Stimulated activated CD8-positive, alpha-beta memory T cell treated with anti-CD3 and anti-CD28 coated beads, Interleukin-12 subunit alpha, Interleukin-12 subunit beta, amount 100 ng/mL, for 4 hours (primary cell): ENCODE measurements at places on chromosomes 11 and 22.

DNA sequence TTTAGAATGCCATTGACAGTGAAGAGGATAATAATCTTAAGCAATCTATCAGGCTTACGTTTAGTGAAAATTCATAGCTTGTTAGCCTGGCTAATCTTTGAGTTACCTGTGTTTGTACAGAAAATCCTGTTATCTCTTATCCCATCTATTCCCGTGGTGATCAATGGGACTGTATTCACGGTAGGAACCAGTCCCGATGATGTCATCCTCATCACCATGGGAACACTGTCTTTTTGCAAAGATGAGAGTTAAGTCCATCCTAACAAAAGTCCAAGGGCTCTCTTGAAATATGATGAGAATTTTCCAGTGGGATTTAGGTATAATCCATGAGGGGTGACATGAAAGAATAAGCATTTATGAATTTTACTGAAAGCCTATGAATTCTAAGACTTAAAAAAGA, 762.2 kb downstream of the ETS1 start:
- no peak for DNase-seq

- no peak for DNase-seq
Measured at GRCh38 chr11:75072582-75072981, 24.1 kb downstream of the OR2AT4 start.

DNA sequence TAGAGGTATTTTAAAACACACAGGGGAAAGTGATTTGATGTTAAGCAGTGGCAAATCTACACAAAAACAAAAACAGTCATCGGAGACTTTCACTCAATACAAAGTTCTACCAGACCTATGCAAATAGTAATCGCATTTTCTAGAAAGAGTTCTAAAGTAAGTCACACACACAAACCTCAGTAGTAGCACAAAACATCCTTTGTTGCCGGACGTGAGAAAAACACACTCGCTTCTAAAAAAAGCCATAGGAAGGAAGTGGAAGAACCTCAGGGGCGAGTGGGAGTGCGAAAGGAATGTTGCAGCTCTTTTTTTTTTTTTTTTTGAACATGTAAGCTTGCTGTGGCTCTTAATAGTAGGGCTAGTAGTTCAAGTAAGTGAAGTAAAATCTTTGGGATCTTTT, 88.9 kb downstream of the MAML2 start:
- no peak for DNase-seq

DNA sequence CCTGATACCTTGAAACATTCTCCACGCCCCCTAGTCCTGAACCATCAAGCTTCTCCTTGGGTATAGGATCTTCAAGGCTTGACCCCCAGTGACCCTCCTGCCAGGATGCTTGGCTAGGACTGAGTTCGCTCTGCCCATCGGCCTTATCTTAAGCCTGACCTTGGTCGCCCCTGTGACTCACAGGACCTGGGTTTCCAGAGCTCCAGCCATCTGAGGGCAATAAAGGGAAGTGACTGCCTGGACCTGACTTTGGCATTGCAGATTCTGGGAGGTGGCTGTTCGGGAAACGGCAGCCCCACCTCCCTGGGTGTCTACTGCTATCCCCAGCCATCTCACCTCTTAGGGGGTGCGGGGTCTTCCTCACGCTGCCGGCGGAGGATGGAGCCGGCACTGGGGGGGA, 15.4 kb downstream of the CARD10 start:
- DNase-seq, result no peak

GRCh38 chr11:122804796-122805195, 33.5 kb upstream of the CRTAM start:
- no peak for DNase-seq

DNA sequence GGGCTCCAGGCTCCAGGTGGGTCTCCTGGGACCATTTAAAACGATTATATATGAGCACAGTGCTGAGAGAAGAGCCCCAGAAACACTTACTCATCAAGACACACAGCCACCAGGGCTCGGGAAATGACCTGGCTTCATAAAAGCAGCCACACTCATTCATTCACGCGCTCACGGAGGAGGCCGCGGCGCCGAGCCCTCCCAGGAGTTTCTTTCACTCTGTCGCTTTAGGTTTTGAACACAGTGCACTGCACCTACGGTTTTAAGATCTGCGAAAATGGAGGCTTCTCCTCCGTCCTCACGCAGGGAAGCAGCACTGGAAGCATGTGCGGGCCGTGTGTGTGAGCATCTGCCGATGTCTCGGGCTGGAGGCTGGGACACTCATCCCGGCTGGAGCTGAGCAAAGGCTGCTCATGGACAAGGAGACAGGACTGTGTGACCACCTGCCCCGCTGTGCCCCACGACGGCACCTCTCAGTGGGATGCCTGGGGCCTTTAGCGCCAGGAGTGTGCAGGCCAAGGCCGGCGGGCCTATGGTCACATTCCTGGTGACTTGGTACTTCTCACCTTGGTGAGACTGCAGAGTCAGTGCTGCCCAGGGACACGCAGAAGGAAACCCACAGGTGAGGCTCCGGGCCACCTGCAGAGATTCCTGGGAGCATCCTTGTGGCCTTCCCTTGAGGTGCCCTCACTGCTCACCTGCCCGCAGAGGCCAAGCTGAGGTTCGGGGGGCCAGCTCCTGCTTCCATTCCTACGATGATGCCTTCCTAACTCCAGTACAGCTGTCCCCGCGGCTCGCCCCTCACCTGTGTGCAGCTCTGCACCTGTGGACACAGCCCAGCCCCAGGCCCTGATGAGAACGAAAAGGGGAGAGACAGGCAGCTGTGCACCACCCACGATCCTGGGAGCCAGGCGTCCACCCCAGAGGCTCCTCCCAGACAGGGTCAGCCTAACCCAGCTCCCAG, 872.0 kb downstream of the BRD1 start:
- DNase-seq, result no peak

GRCh38 chr11:75714211-75714610, 3.4 kb upstream of the MOGAT2 start:
- DNase-seq, result no peak

DNA sequence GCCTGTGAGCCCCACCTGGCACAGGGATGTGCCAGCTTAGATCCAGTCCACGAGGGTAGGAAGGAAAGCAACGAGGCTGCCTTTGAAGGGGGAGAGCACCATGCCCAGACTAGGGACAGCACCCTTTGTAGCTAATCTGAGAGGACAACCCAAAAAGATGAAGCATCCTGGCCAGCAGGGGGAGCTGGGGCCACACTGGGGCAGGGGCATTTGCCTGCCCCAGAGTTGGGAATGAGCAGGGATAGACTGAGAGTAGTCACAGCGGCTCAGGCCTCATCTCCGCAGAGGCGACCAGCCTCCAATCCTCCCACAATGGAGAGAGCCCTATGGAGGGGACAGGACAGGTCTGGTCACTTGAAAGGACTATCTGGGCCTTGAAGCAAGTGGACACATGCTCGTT, 16.4 kb downstream of the LMO1 start:
- no peak for DNase-seq

GRCh38 chr11:85867751-85868150, 12.6 kb downstream of the CCDC83 start:
- no peak for DNase-seq

GRCh38 chr11:67468456-67468758, 644 bp downstream of the TMEM134 start:
- DNase-seq, result no peak

DNA sequence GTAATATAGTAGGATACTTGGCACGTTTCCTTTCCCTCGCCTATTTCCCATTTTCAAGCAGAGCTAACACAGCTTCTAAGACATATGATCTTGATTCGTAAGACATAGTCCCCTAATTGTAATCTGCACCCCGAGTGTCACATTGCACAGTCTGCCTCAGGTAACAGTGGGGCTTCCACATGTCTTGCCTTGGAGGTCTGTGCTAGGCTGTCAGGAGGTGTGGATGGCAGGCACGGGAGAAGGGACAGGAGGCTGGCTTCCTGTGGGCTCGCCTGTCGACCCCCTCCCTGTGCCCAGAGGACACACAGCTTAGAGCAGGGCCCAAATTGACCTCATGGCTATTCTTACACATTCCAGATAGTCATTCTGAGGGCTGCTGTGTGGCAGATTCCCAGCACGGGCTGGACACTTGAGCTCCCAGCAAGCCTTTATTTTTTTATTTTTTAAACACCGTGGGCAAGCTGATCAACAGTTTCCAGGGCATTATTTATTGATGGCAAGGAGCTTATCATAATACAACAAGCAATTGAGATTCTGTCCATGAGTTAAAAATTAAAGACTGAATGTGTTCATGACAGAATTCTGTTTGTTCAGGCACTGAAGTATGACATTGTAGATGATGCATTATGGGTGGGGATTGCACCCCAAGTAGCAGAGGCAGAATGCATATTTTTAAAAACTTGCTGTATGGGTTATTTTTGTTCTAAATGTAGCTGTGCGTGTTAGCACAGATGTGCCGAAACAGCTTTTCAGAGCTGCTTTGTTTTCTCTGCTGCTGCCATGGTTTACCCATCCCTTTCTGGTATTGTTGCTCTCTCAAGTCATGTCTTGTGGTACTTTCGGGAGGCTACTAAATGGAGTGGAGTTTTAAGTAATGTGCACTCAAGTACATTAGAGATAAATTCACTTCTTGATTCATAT, 113.0 kb downstream of the ATXN10 start:
- DNase-seq, result no peak

GRCh38 chr22:38886333-38886732, 14.3 kb upstream of the CBX6 start:
- no peak for DNase-seq
